ENCODE measurements at places on chromosomes 5 and 9.

- no peak for DNase-seq
These were observed 168.0 kb downstream of the CDK5RAP2 start for GRCh38 chr9:120411862-120412424.

GRCh38 chr5:76082772-76083554, at the start of gene SV2C:
TSS of gene SV2C (plus strand) at chr5:76083383. CDS start at chr5:76131751, 48,368 bp downstream.
- peak; percentile 66 for DNase-seq

DNA sequence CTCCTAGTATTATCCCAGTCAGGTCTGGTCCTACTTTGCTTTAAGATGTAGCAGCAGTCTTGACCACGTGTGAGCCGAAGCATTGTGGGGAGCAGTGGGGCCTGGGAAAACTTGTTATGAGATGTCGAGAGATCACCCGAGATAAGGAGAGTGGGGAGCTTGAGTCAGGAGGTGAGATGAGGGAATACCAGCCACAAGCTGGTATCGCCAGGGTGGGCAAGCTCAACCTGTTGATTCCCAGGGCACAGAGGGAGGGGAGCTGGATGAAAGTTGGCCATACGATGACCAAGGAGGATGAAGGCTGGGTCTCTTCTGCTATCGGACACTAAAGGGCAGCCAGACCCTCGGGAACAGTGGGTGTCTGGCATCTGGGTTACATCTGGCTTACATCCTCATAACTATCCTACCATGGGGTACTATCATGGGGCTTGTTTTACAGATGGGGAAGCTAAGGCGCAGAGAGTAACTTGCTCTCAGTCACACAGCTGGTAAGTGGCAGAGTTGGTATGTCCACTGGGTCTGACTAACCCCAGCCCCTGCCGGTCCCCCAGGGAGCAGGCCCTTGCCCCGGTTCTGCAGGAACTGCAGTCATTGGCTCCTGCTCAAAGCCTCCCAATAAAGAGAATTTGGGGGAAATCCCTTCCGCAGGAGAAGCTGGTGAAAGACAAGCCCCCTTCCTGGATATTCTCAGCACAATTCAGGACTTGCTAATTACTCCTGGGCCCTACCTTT, 13.4 kb upstream of the TIFAB start:
- no peak for DNase-seq

- no peak for DNase-seq
These were observed 66.7 kb downstream of the PPARGC1B start for GRCh38 chr5:149796836-149797235.

- DNase-seq: no peak
These were observed 21.7 kb upstream of the LCP2 start for GRCh38 chr5:170319301-170319700.

GRCh38 chr5:54518146-54518817, 723 bp downstream of the SNX18 start:
- peak; percentile 47 for DNase-seq
